ENCODE measurements at places on chromosomes 6 and 20. TPM values are rescaled to one million over a fixed set of nuclear protein-coding genes. Genes with fewer than 3 reads are reported as not detected.

SEL1L2 gene
- not detected for total RNA-seq

UBR2 gene
- total RNA-seq = 16.6 TPM

GNAS-AS1 gene
- 1.3 TPM for total RNA-seq

IL20RA gene
- 4.5 TPM for total RNA-seq

MAP3K5 gene
- total RNA-seq = 11.1 TPM

TOX2 gene
- total RNA-seq = not detected

DYNLT2 gene
- total RNA-seq = 1.1 TPM
